ENCODE measurements at places on chromosomes 11 and 22. TPM values are rescaled to one million over a fixed set of nuclear protein-coding genes. Genes with fewer than 3 reads are reported as not detected.

- no peaks in the 10 kb centered on the region for H3K36me3 ChIP-seq
- DNase-seq, result peak; percentile 10
- no peaks in the 10 kb centered on the region for H3K27me3 ChIP-seq
- H3K4me3 ChIP-seq, result no peak overlapping the region
- H3K27ac ChIP-seq, result no peak overlapping the region
Observed at GRCh38 chr22:40721266-40721665, 42.0 kb downstream of the MCHR1 start.

DNA sequence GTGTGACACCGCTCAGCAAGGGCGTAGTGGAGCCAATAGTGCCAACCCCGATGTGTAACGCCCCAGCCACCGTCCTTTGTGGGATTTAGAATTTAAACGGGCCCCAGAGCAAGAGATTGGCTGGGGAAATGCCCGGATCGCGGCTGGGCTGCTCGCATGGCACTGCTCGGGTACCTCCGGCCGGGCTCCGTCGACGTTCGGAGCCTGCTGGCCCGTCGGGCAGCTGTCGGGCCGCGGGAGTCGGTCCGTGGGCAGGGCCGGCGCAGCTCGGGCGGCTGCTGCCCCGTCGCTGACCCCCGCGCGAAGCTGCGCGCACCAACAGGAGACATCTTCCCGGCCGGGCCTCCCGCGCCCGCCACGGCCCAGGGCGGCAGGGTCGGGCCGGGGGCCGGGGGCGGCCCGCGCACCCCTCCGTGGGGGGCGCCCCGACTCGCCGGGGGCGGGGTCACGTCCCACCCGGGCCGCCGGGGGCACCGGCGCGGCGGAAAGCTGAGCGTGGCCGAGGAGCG is 1.3 kb upstream of the KDM2A start:
- peak overlapping the region; percentile 79 for H3K27ac ChIP-seq
- H3K27me3 ChIP-seq, result no peaks in the 10 kb centered on the region
- H3K36me3 ChIP-seq, result no peaks in the 10 kb centered on the region
- H3K4me1 ChIP-seq, result peaks cover 5% of the 10 kb centered on the region
- H3K4me3 ChIP-seq, result peak overlapping the region; percentile 43

Gene SPON1
- total RNA-seq, result 0.93 TPM

DNA sequence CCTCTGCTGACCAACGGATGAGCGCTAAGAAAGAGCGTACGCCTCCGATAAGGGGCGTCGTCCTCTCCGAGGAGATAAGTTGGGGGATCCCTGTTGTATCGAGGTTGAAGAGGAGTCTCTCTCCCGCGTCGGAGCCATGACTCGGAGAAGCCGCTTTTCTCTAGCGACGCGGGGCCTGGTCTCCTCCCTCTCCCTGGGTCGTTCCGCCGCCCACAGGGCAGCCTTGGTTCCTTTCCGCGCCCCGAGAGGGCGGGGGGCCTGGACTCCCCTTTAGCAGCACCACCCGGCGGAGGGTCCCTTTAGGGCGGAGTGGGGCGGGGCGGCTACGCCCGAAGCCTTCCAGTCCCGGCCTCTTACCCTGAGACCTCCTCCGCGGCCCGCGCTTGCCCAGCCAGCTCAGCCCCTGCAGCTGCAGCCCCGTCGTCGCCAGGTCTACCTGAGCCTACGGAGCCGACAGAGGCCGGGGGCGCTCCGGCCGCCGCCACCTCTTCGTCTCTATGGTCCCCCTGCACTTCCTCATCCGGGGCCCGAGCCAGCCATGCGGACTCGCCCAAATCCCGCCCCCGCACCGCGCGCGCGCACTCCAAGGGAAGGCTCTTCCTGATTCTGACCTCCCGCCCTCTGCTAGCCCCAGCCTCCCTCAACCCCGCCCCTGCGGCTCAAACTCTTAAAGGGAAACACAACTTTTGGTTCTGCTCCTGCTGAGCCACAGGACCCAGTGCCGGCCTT is at the start of gene PRR14L:
PRR14L (minus strand) TSS at position 497 of the 729 bp plus-strand sequence. CDS start 11,272 bp downstream, outside the sequence.
- peak within 1 kb of the TSS; percentile 78 for H3K27ac ChIP-seq
- no peaks in the 10 kb centered on the region for H3K36me3 ChIP-seq
- H3K4me3 ChIP-seq, result peak within 1 kb of the TSS; percentile 83
- H3K4me1 ChIP-seq, result peaks cover 9% of the 10 kb centered on the region

DNA sequence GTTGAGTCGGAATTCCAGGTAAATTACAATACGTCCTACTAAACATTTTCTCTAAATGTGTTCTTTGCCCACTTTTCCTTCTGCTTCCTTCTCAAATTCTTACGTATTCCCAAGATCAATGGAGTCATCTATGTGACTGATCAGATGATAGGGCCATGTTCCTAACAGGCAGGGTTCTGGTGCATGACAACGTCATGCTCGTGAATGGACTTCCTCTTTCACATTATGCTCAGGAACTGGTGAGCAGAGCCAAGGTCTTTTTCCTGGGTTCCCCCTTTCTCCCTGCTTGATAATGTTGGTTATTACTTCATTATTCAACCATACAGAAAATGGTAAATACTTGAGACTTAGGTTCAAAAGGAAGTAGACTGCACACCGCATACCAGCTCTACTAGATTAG is 789.4 kb downstream of the OPCML start:
- no peak overlapping the region for H3K27ac ChIP-seq
- H3K4me1 ChIP-seq, result no peaks in the 10 kb centered on the region
- H3K27me3 ChIP-seq, result no peaks in the 10 kb centered on the region
- no peaks in the 10 kb centered on the region for H3K36me3 ChIP-seq
- no peak overlapping the region for H3K4me3 ChIP-seq
- no peak for DNase-seq

Gene CD3G
- total RNA-seq, result 0.50 TPM

DNA sequence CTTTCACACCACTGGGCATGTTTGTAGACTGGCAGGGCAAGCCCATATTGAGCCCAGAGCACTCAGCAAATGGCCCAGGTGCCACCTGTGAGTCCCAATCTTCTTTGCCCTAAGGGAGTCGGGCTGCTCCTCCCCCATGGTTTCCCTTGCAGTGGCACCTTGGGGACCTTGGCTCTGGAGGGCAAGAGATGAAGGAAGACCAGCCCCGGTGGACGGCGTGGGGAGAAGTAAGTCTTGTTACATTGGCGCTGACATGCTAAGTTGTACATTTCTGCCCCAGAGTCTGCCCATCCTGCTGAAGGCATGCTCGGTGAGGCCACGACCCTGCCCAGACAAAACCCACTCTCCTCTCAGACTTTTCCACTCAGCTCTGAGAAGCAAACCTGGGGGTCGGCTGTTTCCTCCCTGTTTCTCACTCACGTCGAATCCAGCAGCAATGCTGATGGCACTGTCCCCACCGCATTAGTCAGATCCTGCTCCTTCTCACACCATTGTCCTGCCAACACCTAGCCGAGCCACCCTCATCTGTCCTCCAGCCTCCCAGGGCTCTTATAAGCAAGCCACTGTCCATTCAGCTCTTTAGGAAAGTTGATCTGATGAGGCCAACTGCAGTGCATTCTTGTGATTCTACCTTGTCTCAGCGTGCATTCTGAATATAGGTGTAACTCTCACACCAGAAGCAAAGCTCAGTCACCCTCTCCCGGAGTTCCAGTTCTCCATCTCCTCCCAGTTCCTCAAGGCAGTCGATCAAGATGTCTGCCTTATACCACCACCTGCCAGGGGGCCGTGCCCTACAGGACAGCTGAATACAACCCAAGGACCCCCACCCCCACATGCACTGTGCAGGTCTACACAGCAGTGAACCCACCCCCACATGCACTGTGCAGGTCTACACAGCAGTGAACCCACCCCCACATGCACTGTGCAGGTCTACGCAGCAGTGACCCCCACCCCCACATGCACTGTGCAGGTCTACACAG is 827.1 kb downstream of the TBC1D22A start:
- H3K27ac ChIP-seq, result no peak overlapping the region
- no peak for DNase-seq
- no peaks in the 10 kb centered on the region for H3K4me1 ChIP-seq
- H3K4me3 ChIP-seq, result no peak overlapping the region
- H3K36me3 ChIP-seq, result no peaks in the 10 kb centered on the region

GRCh38 chr22:38952281-38952993 is 5.0 kb upstream of the APOBEC3A start:
- H3K27me3 ChIP-seq, result no peaks in the 10 kb centered on the region
- no peak overlapping the region for H3K4me3 ChIP-seq
- H3K36me3 ChIP-seq, result no peaks in the 10 kb centered on the region
- H3K4me1 ChIP-seq, result peaks cover 6% of the 10 kb centered on the region
- no peak for DNase-seq
- H3K27ac ChIP-seq, result no peak overlapping the region

DNA sequence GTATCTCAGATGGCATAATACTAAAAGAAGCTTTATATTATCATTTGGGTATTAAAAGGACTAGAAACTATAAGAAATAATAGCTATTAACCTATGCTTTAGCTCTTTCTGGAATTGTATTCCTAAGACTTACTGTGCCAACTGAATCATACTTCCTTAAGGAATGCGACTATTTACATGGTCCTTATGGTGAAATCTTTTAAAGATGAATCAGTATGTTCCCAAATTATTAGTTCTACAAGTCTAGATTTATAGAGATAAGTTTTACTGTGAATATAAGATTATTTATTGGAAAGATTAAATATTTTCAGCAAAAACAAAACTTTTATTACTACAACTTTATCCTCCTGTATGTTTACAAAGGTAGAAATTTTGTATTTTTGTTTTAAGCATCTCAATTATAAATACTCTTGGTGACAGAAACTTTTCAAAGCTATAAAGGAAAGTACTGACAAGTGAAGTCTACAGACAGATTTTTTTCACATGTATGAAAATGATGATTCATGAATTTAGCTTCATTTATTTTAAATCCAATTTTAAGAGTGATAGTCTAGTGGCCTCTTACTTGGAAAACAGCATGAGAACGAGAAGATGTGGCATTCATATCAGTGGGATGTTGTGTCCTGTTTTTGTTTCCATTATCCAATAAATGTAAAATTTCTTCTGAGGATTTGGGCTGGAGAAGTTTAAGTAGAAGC is 17.8 kb downstream of the KIF18A start:
- no peak overlapping the region for H3K4me3 ChIP-seq
- H3K27me3 ChIP-seq, result no peaks in the 10 kb centered on the region
- no peak for DNase-seq
- no peak overlapping the region for H3K27ac ChIP-seq

DNA sequence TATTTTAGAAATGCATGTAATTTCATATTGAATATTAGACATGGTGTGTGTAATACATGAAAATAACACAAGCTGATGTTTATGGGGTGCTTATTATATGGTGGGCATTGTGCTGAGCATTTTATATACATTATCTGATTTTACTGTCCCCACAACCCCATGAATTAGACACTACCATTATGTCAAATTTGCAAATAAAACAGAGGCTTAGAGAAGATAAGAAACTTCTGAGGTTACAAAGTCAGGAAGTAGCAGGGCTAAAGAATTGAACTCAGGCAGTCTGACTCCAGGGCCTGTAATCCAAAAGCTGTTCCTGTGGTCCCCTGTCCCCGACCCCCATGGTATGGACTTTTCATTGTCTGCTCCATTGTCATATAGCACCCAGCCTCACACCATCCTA is 49.4 kb upstream of the NAV2 start:
- no peak for DNase-seq
- H3K27ac ChIP-seq, result no peak overlapping the region
- H3K4me3 ChIP-seq, result no peak overlapping the region
- no peaks in the 10 kb centered on the region for H3K4me1 ChIP-seq
- no peaks in the 10 kb centered on the region for H3K36me3 ChIP-seq

- no peaks in the 10 kb centered on the region for H3K4me1 ChIP-seq
- H3K36me3 ChIP-seq, result no peaks in the 10 kb centered on the region
- H3K4me3 ChIP-seq, result no peak overlapping the region
- no peak overlapping the region for H3K27ac ChIP-seq
Observed at GRCh38 chr11:65223011-65223410, 38.8 kb upstream of the POLA2 start.

Gene RIC3
- total RNA-seq, result 11.3 TPM

- no peaks in the 10 kb centered on the region for H3K27me3 ChIP-seq
- no peak overlapping the region for H3K4me3 ChIP-seq
Observed at GRCh38 chr11:95515371-95515770, 274.2 kb downstream of the FAM76B start.

DNA sequence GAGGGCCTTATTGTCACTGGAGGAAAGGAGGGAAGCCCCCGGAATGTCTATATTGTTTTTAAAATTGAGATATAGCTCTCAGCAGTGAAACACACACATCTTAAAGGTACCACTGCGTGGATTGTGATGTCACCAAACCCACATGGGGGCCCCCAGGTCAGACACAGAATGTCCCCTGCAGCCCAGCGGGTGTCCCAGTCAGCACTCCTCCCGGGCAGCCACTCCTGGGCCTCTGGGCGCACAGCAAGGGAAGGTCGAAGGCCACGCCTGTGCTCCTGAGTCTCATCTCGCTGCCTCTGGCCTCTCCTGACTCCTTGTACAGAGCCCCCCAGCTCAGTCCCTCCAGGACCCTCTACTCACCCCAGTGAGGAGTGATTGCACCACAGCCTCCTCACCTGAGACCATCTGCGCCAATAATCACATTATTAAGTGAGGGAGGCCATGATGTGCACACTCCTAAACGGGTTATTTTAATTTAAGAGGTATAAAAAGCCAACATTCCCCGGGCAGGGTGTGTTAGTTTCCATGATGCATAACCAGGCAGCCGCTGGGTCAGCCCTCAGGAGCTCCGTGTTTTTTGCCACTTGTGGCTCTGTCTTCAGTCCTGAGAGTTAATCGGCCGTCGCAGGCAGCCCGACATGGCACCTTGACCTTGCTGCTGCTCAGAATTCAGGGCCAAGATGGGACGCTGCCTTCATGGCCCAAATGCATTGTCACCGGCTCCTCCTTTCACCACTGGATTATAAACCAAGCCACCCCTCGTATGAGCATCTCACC is 1089.3 kb downstream of the BRD1 start:
- H3K4me3 ChIP-seq, result no peak overlapping the region
- H3K36me3 ChIP-seq, result no peaks in the 10 kb centered on the region
- no peak overlapping the region for H3K27ac ChIP-seq
- no peak for DNase-seq
- no peaks in the 10 kb centered on the region for H3K27me3 ChIP-seq

- H3K4me3 ChIP-seq, result no peak overlapping the region
- no peaks in the 10 kb centered on the region for H3K36me3 ChIP-seq
- H3K4me1 ChIP-seq, result no peaks in the 10 kb centered on the region
- no peaks in the 10 kb centered on the region for H3K27me3 ChIP-seq
- H3K27ac ChIP-seq, result no peak overlapping the region
Observed at GRCh38 chr22:37183432-37184379, 4.3 kb downstream of the C1QTNF6 start.

Gene OR51Q1
- not detected for total RNA-seq

DNA sequence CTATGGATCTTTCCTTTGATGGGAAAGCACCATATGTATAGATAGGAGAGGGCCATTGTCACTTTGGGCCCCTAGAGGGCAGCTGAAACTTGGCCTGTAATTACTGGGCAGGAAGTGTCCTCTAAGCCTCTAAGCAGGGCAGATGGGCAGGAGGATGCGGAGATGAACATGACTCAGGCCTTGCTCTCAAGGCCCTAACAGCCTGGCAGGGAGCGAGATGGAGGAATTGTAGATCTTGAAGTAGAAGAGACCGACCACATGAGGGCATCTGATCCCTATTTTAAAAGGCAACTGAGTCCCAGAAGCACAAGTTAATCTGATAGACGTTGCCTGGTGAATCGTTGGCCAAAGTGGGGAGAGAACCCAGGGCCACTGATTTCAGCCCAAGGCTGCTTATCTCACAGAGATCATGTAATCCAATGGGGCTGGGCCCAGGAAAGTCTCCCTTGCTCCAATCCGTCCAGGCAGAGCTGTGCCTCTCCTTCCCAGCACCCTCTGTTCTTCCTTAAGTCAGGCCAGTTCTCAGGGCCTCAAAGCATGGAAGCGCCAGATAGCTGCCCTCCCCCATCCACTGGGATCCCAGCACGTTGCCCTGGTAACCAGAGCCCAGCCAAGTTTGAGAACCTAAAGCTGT is 2.5 kb upstream of the SEPTIN3 start:
- no peaks in the 10 kb centered on the region for H3K4me1 ChIP-seq
- H3K27ac ChIP-seq, result no peak overlapping the region
- no peaks in the 10 kb centered on the region for H3K36me3 ChIP-seq
- H3K4me3 ChIP-seq, result no peak overlapping the region
- H3K27me3 ChIP-seq, result no peaks in the 10 kb centered on the region
- DNase-seq, result no peak

Data from pancreas (tissue), 10 donors.